ENCODE measurements at places on chromosomes 6 and 20. TPM values are rescaled to one million over a fixed set of nuclear protein-coding genes. Genes with fewer than 3 reads are reported as not detected.

DNA sequence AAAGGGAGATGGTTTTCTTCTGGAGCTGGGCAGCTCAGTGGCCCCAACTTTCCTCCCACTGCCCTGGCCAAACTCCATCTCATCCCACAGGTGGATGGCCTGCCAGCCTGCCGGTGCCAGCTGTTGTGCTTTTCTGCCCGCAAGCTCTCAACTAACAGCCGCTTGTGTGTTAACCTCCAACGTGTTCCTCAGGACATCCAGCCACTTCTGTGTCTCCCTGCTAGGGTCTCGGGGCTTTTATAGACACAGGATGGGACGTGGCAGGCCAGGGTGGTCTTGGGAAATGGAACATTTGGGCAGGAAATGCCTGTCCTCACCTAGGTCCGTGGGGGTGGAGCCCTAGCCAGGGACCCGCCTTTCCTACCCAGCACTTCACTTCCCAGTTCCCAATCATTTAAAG, 171.1 kb upstream of the RGS17 start:
- DNase-seq, result no peak

DNA sequence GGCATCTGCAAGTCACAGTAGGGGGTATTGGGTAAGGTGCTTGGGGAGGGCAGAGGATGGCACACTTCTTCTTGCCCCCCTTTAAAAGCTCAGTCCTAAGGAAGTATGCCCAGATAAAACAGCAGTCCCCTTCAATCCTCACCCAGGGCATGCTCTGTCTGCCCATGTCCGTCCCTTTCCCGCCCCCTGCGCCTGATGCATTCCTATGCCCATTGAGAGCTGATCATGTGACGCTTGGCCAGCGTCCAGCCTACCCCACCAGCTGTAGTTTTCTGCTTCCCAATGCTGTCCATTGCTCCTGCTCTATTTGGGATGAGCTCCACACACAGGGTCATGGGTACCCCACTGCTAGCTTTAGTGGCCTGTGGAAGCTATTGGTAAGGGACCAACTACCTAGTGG, 8.3 kb downstream of the SIGLEC1 start:
- no peak for DNase-seq

GRCh38 chr6:112330071-112330878, 16.9 kb upstream of the RFPL4B start:
- DNase-seq, result peak; percentile 36

Gene FAM83B
- not detected for total RNA-seq

Gene DEF6
- total RNA-seq, result 0.65 TPM

Gene TSBP1
- total RNA-seq, result not detected

DNA sequence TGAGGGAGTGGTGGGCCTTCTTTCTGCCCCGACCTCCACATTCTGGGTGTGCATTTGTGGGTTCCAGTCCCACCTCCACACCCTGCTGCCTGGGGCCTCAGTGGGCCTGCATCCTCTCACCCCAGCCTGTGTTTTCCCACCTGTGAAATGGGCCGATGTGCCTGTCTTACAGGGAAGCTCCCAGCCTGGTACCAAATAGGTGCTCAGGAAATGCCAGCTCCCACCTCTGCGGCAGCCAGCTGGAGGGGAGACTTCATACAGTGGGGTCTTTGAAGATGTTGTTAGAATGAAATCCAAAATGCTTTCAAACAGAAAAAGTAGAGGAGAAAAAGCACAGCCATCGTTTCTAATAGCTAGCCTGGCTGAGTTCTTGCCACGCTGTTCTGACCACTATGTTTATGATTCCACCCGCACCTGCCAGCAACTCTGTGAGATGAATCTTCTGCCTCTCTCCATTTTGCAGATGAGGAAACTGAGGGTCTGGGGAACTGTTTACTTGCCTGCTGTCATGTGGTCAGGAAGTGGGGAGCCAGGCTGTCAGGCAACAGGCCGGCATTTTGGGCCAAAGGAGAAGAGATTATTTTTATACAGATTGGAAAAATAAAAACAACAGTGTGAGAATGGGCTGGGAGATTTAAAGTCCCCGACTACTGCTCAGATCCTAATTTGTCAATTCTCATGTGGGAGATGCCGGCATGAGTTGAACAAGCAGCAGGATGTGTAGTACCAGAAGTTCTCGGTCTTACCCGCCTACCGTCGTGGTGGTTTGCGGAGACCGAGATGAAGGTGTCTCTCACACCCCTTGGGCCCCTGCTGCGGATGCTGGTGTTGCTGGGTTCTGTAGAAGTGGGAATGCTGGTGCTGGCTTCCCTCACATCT, 4.6 kb downstream of the TMEM181 start:
- no peak for DNase-seq

- peak; percentile 25 for DNase-seq
These were observed 154.3 kb downstream of the CCDC170 start for GRCh38 chr6:151647976-151648639.

Measured in lung microvascular endothelial cell (primary cell).